ENCODE measurements at places on chromosomes 12 and 14. TPM values are rescaled to one million over a fixed set of nuclear protein-coding genes. Genes with fewer than 3 reads are reported as not detected.

Gene C3AR1
- total RNA-seq, result not detected

Gene NELL2
- total RNA-seq, result 0.11 TPM

Gene CS
- total RNA-seq, result 156 TPM

Gene KRT78
- not detected for total RNA-seq

Gene FKBP3
- total RNA-seq, result 149 TPM

Gene MIP
- total RNA-seq, result 0.24 TPM

Gene HAL
- 0.58 TPM for total RNA-seq

Gene NR4A1
- 31.1 TPM for total RNA-seq

Gene LTBP2
- total RNA-seq, result 10.0 TPM

Gene NAA25
- total RNA-seq, result 15.5 TPM

All from A549 treated with Mapracorat at 1 μM for 4 hours (cell line).